B cell (primary cell): ENCODE measurements at places on chromosomes 4 and X.

DNA sequence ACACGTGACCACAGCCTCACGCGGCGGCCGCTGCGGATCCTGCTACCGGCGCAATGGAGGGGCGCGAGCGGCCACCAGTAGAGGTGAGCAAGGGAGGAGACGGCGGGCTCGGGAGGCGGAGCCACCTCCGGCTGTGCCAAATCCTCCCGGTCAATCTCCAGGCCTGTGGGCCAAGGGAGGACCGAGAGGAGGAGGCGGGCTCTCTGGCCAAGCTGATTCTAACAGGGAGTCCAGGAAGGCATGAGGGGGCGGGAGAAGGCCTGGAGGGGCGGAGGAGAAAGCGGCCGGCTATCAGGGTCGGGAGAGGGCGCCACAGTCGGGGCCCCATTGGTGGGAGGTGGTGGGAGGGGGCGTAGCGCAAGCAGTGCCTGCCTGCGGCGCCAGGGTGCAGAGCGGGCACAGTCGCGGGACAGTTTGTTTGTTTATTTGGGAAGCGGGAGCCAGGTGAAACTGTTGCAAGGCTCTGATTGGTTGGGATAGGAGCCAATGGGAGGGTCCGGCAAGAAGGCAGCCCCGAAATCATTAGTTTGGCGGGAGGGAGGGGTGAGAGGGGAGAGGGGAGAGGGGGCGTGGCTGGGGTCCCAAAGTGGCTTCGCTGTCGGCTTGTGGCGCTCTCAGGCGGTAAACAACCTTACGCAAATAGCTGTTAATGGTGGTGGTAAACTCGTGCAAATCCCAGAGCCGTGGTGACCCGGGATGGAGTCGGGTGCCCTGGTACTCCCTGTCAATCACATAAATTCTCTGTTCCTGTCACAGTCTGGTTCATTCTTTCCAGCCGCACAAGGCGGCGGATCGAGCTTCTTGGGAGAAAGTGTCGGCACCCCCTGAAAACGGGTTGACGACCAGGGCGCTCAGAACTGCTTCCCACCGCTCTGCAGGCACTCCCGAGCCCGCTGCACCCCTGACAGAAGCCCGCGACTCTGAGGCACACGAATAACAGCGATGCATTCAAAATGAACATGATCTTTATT, at the start of gene IRS4:
IRS4 (minus strand) TSS at position 55 of the 971 bp plus-strand sequence.
- no peak for DNase-seq

GRCh38 chrX:107675823-107676555, 47.7 kb downstream of the PRPS1 start:
- peak; percentile 35 for DNase-seq

DNA sequence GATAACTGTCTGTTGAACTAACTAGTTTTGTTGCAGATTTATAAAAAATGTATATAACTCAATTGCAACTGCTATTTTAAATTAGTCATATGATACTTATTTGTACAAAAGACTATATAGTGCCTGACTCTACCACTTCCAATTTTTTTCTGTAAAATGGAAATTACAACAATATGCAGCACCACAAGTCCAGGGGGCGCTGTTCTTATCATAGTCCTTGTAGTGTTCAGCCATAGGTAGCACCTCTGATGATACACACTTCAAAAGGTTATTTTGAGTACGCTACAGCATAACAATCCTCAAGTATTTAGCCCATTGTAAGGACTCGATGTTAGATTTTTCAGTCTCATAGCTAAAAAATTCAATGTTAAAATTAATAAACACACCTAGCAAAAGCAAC, 174.9 kb downstream of the CORIN start:
- DNase-seq = peak; percentile 8

GRCh38 chrX:122869171-122869570, 314.9 kb upstream of the GRIA3 start:
- no peak for DNase-seq
